ENCODE measurements at places on chromosomes 16 and 17.

DNA sequence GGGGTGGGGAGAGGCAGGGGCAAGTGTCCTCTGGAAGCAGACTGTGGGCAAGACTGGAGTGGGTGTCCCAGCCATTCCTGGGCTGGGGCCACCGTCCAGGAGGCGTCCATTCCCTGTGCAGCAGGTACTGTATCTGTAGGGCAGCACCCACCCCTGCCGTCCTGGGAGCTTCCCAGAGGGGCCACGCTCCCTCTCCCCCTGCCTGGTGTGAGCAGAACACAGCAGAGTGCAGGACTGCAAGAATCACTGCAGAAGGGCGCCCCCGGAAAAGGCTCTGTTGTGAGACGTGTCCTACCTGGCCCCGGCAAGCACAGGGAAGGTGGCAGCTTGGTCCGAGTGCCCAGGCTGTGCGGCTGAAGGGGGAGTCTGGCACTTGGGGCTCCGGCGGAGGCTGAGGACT lies 70.3 kb downstream of the KLHDC4 start:
- no peak for DNase-seq

DNA sequence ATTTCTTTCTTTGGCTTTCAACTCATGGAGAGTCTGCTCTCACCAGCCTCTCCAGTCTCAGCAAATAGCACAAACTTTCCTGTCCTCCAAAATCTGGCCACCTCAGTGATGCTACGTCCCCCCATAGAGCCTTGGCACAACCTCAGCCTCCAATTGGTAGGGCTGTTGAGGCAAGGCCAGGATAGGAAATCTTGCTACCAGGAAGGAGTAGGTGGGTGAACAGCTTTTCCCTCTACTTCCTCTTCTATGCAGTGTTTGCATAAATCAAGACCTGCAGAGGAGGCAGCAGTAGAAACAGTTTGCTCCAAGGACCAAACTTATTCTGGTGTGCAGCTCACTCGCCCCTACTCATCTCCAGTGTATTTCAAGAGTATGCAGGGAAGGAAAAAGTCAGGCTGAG lies 701 bp upstream of the DPEP2 start:
- no peak for DNase-seq

- no peak for DNase-seq
Observed at GRCh38 chr17:65657251-65657828, 95.9 kb upstream of the AXIN2 start.

- no peak for DNase-seq
Observed at GRCh38 chr17:56577843-56578204, 15.7 kb upstream of the NOG start.

- no peak for DNase-seq
Observed at GRCh38 chr16:58464047-58464915, 35.7 kb upstream of the NDRG4 start.

GRCh38 chr16:84071121-84071520 lies 28.5 kb upstream of the SLC38A8 start:
- DNase-seq = no peak

DNA sequence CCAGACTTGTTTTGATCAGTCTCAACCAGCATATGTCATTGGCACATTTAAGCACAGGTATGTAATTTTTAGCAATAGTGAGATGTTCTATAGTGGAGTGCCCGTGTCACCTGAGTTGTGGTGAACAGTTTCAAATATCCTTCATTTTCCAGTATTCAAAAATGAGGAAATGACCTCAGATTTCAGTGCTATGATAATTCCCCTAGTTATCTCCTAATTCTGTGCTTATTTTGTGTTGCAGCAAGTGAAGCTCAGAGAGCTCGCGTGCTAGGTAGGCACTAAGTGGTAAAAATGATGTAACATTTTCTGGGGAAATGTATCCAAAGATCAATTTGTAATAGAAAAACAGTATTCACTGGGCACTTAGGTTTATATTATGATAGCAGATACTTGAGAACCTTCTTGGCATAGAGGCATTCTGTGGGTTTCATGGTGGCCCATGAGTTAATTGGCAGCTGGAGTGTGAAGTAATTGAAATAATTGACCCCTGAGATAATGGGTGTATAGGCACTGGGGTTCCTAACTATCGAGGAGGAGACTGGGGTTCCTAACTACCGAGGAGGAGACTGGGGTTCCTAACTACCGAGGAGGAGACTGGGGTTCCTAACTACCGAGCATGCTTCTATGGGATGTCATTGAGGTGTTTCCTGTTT lies 159.1 kb downstream of the PRKCA start:
- no peak for DNase-seq

- DNase-seq = no peak
Observed at GRCh38 chr16:75616521-75617010, 6.5 kb downstream of the ADAT1 start.

Data from stimulated activated naive B cell treated with anti-CD40 and anti-IgM and Interleukin-4, amounts not matched to agents 10 μg/mL and 1 μg/mL and 100 μg/mL, for 72 hours (primary cell).